Ascending aorta (tissue), 2 donors: ENCODE measurements at places on chromosomes 1 and 21.

- no peak for DNase-seq
Measured at GRCh38 chr1:220788900-220789299, 2.2 kb downstream of the MTARC1 start.

GRCh38 chr1:226994586-226995364, 54.7 kb downstream of the COQ8A start:
- no peak for DNase-seq

- DNase-seq, result no peak
Measured at GRCh38 chr1:176164014-176164678, 42.9 kb downstream of the COP1 start.

GRCh38 chr1:226608699-226609505, 60.3 kb downstream of the STUM start:
- DNase-seq, result no peak

- DNase-seq, result no peak
Measured at GRCh38 chr1:107139833-107140702, 771 bp upstream of the NTNG1 start.

DNA sequence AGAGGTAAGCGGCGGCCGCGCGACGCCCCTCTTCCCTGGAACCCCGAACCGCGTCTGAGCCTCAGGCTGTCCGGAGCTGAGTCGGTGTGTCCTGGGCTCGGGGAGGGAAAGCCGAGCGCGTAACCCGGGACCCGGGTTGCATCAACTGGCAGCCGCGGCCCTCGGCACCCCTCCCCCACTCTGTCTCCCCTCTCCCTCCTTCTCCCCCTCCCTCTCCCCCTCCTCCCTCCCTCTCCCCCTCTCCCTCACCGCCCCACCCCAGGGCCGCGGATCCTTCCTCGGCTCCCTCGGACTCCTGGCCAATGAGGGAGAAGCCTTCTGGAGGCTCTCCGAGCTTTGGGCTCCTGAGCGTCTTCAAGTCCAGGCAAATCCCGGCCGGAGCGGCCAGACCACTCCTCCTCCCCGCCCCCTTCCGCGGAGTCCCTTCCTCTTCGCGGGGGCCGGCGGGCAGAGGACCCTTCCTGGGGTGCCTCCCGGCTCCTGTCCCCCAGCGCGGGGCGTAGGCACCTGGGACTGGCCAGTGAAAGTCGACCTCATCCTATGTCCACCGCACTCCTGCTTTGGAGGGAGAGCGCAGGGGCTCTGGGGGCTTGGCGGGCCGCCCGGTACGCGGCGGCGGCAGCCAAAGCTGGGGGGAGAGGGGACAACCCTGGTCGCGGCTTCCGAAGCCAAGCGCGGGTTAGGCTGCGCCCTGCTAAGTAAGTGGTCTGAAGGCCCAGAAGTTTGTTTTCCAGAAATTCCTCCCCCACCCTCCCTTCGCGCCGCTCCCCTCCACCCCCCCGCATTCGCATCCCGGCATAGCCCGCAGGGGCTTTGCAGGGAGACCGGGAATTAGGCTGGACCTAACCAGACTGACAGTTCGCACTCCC, 850 bp downstream of the SESN2 start:
- no peak for DNase-seq

GRCh38 chr1:162172311-162173102, 103.0 kb downstream of the NOS1AP start:
- DNase-seq, result no peak

GRCh38 chr1:64199154-64199553, 4.3 kb upstream of the UBE2U start:
- DNase-seq, result no peak

DNA sequence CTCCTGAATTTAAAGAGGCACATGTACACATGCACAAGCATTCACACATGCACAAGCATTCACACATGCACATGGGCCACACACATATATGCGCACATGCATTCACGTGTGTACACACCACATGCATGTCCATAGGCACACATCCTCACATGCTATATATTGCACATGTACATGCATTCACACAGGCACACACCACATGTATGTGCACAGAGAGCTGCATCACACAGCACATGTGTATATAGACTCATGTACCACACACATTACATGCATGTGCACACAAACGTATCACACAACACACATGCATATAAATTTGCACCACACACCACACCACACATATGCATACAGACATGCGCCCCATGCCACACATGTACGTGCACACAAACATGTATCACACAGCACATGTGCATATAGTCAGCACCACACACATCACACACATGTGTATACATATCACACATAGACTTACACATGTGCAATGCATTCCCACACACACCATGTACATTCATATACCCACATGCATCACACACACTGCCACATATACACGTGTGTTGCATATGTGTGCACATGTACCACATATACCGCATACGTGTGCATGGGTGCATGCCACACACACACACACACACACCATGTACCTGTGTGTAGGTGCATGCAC, 54.6 kb upstream of the COL18A1 start:
- DNase-seq, result no peak

- DNase-seq, result no peak
Measured at GRCh38 chr1:22708777-22709176, 1.9 kb upstream of the EPHB2 start.

GRCh38 chr1:161367684-161368400, at the start of gene CFAP126:
CFAP126 (minus strand) TSS chr1:161367876; CDS start chr1:161367868, 8 bp downstream.
- DNase-seq, result peak; percentile 86

DNA sequence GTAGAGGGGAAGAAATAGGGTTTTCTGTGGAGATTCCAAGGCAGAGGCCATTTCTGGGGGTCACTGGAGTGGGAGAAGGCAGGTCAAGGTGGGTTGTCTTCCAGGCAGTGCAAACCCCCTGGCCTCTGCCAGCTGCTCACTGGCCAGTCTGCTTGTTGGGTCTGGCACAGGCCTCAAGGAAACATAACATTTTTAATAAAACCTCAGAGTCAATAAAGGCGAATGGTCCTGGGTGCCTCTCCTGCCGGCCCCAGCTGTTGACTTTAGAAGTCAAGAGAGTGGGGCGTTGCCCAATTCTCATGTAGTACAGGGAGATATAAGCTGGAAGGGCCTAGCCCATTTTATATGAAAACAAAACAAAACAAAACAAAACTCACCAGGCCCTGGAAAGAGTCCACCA, 36.6 kb downstream of the RUNX3 start:
- DNase-seq, result no peak

- DNase-seq, result no peak
Measured at GRCh38 chr1:24293392-24294227, 25.5 kb upstream of the GRHL3 start.

DNA sequence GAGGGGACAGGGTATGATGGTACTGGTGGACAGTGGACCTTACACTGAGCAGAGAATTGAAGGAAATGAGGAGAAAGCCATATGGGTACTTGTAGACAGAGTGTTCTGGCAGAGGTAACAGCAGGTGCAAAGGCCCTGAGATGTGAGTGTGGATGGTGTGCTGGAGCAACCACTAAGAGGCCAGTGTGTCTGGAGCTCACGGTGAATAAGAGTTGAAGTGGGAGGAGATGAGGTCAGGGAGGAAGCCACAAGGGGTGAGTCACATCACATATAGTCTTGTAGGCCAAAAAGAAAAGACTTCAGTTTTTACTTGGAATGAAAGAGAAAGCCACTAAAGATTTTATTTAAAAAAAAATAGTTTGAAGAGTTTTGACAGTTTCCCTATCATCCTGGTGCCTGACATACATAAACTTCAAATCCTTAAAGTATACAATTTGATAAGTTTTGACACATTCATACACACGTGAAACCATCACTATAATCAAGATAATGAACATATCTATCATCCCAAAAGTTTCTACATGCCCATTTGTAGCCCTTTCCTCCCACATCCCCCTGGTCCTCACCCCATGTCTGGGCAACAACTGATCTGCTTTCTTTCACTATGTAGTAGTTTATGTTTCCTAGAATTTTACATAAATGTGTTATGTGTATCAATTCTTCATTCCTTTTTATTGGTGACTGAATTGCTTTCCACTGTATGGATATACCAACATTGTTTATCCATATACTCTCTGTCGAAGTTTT, 148.4 kb downstream of the GPATCH2 start:
- DNase-seq, result no peak

- DNase-seq, result no peak
Measured at GRCh38 chr1:153277852-153278251, 18.4 kb downstream of the LORICRIN start.

DNA sequence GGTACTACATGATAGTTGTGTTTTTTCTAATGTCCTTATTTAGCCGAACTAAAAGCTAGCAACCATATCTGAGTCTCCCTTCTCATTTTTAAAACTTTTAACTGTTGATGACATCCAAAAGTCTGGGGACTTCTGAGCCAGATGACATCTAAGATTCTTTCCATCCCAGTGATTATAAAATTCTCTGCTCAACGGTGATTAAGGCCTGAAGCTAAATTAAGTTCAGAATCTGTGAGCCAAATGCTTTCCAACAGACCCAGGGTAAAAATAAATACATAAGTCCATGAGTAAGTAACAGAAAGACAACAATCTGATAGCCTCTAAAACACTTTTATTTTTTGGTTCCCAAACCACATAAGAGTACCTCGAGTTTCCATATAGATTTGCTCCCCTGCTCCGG, 13.1 kb upstream of the PTP4A2 start:
- no peak for DNase-seq

- DNase-seq, result no peak
Measured at GRCh38 chr21:45554477-45555175, 12.4 kb upstream of the SLC19A1 start.

GRCh38 chr1:15321601-15322000, 74.6 kb downstream of the FHAD1 start:
- no peak for DNase-seq

- peak; percentile 68 for DNase-seq
Measured at GRCh38 chr1:46131712-46132528, 509 bp downstream of the PIK3R3 start.

DNA sequence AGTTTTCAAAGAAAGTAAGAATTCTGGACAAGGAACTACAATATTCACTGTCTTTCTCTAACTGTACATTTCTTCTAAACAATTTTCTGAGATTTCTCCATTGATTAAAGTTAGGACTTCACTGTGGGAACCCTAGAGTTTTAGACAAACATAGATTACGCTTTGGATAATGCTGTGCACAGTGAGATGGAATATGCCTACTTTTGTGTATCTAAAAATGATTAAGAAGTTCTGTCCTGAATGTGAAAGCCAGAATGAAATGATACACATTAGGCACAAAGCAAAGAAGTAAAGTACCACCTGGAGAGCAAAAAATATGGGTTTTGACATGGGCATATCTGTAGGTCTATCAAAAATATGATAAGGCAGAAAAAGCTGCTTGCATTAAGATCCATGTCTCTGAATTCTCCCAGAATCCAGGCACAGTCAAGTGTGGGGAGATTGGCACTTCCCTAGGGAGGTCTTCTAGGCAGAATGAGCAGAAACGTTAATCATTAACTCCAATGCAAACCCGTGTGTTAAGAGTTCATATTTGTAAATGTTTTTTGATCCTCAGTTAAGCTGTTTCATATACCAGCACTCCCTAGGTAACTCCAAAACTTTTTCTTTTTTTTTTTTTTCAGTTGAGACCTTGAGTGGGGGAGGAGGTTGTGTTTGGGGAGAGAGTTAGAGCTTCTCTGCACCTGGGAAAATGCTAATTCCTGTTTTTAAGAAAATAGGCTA, 467.1 kb downstream of the LMO4 start:
- no peak for DNase-seq

- no peak for DNase-seq
Measured at GRCh38 chr1:24483441-24483840, 19.2 kb upstream of the RCAN3 start.

DNA sequence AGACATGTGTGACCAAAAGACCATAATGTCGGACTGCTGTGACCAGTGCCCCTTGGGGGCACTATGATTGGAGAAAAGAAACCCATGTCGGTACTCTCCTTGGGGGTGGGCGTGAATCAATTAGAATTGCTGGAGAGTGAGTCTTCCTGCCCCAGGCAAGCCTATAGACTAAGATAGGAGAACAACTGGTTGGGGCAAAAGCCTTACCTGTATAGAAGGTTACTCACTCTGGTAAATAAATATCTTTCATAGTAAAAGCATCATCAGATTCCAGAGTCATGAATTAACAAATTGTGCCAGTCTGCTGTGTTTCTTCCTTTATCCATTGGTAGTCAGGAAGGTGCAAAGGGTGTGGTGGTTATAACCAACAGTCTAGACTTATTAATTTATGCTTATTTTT, 2.9 kb upstream of the PTGFRN start:
- peak; percentile 18 for DNase-seq

DNA sequence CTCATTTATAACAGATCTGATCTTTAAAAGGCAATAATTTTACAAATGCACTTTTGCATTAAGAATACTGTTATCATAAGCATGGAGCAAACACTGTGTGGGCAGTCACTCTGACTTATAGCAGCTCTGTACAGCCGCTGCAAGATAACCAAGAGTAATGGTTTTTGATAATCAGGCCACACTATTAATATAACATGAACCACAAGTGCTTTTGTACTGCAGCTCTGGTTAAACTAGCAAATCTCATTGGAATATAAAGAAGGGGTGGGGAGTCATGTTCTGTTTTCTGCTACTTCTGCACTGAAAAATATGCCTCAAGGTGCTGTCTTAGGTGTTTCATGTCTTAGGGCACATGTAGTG, 357.4 kb downstream of the LMO4 start:
- no peak for DNase-seq

DNA sequence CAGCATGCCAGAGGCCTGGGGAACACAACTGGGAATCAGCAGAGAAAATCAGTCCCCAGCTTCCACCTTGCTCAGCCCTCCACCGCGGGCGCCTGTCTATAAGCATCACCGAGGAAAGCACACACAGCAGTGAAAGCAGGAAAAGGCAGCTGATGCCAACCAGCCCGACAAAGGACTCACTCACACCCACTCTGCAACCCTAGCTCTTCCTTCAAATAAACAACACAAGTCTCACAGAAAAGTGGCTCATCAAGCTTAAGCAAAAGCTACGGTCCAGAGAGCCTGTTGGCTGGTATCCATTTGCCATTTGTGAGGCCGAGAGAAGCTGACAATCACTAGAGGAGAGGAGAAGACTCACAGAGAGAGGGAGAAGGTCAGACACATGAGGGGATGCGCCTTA, 27.1 kb downstream of the MRAP start:
- no peak for DNase-seq

GRCh38 chr1:8460132-8460544, 142.2 kb downstream of the SLC45A1 start:
- no peak for DNase-seq

GRCh38 chr1:164767752-164768402, 208.9 kb downstream of the PBX1 start:
- DNase-seq, result no peak

DNA sequence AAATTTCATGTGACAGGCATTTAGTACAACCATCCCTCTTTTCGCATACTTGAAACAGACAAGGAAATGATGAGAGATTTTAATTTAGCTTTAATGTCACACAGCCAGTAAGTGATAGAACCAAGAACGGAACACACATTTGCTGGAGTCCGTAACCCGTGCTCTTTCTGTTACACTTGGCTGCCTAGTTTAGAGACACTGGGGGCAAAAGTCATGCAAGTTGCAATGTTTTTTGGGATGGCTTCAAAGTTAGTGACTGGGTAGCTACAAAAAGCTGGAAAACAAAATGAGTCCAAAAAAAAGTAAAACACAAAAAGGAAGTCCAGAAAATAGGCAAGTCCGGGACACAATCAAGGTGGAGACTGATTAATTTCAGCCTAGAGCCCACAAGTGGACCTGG, 5.9 kb downstream of the NID1 start:
- no peak for DNase-seq

GRCh38 chr1:25747046-25747719, 52.8 kb upstream of the SELENON start:
- DNase-seq, result no peak
